Stimulated activated CD4-positive, alpha-beta T cell treated with anti-CD3 and anti-CD28 coated beads, Interleukin-1b, Interleukin-23, amount 100 ng/mL, for 4 hours (primary cell): ENCODE measurements at places on chromosomes 5 and 9.

DNA sequence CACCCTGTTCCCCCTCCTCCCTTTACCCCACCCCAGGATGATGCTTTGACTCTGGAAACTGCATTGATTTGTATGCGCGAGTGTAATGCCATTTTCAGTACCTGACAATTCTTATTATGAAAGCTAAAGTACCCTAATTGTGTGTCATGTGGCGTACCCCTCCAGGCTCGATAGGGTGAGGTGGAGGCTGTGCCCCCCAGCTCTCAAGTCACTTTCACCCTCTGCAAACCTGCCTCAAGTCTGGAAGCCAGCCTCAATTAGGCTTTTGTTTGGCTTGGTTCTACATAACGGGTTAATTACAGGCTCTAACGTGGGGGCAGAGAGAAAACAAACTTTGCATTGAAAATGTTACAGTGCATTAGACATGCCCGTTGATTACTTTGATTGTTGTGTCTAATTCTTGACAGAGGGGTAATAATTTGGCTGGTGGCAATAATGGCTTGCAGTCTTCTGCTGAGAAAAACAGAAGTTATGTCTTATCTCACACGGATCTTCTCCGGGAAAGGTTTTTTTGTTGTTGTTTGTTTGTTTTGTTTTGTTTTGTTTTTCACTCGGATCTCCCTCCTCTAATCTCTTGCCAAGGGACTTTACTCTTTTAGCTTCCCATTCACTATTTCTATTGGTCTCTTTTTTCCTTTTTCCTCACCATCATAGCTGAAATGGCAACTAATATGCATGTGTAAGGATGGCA lies 12.6 kb downstream of the ISL1 start:
- no peak for DNase-seq

DNA sequence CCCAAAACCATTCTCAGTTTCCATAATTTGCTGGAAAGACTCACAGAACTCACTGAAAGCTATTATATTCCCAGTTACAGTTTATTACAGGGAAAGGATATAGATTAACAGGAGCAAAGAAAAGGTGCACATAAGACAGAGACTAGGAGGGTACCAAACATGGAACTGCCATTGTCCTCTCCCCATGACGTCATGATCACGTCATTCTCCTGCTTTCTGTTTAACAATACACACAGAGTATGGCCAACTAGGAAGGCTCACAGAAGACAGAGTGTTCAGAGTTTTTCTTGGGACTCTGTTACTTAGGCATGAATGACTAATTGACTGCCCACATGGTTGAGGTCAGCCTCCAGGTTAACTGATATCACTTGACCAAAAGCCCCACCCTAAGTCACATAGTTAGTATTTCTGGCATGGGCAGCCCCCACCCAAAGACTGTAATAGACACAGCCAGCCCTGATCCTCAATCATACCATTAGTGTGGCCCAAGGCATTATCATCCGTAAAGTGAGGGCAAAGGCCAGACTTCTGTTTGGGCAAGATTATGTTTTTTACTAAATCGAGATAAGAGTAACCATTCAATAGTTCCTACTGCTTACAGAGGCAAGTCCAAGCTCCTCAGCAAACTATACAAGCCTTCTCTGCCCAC lies 353.5 kb upstream of the POU5F2 start:
- DNase-seq = no peak

GRCh38 chr5:143554187-143554717 lies 150.8 kb upstream of the NR3C1 start:
- no peak for DNase-seq

- no peak for DNase-seq
Observed at GRCh38 chr9:135461936-135462335, 17.6 kb upstream of the PPP1R26 start.

DNA sequence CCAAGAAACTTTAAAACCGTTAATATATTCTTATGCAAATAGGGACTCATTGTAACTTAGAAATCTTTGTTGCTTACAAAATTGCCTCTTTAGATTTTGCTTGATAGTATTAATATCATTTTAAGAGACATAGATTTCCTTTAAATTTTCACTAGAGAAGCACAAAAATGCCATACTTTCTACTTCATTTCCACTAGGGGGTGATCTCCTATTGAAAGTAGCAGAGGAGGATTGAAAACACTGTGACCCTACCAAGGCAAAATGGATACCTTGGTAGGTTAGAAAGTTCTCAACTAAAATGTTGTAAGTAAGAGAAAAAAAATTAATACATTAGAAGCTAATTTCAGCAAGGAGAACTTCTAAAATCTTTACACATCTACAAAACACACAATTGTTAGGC lies 204.9 kb downstream of the CHSY3 start:
- DNase-seq = no peak

GRCh38 chr9:131487001-131487400 lies 15.7 kb upstream of the POMT1 start:
- no peak for DNase-seq

DNA sequence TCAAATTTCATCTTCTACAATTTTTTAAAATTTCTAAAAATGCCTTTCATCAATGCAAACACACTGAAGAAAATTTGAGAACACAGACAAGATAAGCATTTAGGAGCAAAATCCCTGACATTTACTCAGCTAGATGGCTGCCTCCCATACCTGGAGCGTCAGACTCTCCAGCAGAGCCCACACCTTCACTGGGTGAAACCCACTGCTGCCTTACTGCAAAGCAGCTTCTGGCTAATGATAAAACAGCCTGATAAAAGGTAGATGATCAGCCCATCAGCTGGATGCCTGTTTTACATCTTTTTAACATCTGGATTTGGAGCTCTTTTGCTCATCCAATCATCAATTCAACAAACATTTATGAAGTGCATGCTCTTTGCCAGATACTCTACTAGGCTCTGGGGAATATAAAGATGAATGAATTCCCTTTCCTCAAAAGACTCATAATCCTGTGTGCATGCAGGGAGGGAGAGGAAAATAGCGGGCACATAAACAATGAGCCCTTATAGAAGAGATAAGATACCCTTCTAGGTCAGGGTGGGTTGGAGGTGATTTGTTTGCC lies 271.2 kb downstream of the SAXO1 start:
- DNase-seq = no peak

GRCh38 chr5:59474324-59474723 lies 419.2 kb downstream of the PDE4D start:
- DNase-seq = no peak

DNA sequence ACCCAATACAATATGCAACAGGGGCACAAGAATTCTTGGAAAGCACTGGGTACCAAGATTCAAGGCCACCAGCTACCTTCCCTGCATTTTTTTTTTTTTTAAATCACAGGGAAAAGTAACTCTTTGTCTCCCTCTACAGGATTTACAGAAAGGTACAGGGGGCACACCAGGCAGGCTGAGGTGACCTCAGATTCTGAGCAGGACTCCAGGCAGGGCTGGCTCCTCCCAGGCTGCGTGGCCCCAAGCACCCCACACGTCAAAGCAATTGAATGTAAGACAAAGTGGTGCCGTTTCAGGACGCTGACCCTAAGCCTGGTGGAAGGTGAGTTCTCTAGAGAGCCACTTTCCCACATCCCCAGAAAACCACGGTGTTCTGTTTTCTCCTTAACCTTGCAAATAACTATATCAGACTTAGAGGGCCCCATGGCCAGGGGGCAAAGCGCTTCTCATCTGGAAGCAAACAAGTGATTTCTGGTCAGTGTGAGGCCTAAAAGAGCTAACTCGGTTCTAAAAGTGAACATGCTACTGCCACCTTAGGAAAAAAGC lies 222.6 kb downstream of the ROR2 start:
- no peak for DNase-seq

DNA sequence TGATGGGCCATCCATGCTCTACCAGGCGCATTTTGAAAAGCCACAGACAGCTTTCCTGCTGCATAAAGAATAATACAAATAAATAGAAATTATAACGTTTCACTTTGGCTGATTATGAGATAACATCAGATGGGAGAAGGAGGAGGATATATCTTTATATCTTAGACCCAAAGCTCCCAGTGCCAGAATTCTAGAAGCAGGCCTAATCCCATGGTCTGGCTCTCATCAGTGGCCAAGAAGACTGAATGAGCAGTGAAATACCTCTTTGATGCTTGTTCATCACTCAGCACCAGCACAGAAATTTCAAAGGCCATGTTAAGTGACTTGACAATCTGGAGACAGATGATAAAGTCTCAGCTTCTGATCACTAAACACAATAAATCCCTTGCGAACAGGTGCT lies 107.6 kb downstream of the PPP2R2B start:
- no peak for DNase-seq
